OCI-M1 (cell line): ENCODE measurements at places on chromosomes 1 and 21.

DNA sequence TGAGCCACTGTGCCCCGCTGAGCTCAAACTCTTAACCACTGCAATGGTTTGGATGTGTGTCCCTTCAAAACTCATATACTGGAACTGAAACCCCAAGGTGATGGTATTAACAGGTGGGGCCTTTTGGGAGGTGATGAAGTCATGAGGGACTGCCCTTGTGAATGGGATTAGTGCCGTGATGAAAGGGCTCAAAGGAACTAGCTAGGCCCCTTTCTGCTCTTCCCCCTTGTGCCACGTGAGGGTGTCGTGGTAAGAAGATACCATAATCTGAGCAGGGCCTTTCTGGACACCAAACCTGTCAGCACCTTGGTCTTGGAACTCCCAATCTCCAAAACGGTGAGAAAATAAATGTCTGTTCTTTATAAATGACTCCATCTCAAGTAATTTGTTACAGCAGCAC, 45.5 kb upstream of the SPOCD1 start:
- DNase-seq, result no peak

- no peak for DNase-seq
Observed at GRCh38 chr21:19541602-19542001, 1138.0 kb upstream of the TMPRSS15 start.

DNA sequence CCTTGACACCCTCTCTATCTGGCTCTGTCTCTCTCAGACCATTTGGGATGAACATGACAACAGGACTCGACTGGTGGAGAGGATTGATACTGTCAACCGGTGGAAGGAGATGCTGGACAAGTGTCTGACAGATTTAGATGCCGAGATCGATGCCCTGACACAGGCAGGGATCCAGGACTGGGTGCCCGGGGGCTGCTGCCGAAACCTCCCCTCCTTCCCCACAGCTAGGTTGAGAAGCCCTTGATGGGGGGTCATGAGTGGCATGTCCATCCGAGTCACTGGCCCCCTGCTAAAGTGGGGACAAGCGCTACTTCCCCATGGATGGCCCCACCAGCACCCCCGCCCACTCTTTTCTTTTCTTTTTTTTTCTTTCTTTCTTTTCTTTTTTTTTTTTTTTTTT, 1.2 kb downstream of the TEKT2 start:
- no peak for DNase-seq

GRCh38 chr1:37708471-37708870, 16.2 kb downstream of the CDCA8 start:
- no peak for DNase-seq

DNA sequence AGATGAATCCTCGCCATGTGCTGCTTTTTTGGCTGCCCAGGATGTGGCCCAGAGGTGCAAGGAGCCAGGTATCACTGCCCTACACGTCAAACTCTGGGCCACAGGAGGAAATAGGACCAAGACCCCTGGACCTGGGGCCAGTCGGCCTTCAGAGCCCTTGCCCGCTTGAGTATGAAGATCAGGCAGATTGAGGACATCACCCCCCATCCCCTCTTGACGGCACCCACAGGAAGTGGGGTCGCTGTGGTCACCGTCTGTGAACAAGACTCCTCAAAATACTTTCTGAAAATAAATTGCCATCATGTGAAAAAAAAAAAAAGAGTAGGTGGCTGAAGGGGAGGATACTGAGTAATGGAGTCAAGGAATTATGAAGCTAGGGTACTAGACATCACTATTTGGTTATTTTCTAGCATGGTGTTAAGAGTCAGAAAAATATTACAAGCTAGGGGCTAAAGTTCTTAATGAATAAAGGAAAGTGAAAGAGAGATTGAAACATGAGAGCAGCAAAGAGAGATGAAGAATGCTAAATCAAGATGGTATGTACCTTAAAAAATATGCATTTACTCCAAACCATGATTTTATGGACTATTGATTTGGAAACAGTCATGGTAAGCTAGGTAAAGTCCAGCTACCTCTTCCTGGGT, 84.9 kb downstream of the CLEC20A start:
- DNase-seq, result no peak

- DNase-seq, result no peak
Observed at GRCh38 chr1:9853249-9853595, 29.5 kb upstream of the CLSTN1 start.

GRCh38 chr1:3465091-3465934, 10.8 kb downstream of the ARHGEF16 start:
- no peak for DNase-seq

GRCh38 chr1:16442265-16442664, 1.7 kb downstream of the NECAP2 start:
- DNase-seq, result no peak

DNA sequence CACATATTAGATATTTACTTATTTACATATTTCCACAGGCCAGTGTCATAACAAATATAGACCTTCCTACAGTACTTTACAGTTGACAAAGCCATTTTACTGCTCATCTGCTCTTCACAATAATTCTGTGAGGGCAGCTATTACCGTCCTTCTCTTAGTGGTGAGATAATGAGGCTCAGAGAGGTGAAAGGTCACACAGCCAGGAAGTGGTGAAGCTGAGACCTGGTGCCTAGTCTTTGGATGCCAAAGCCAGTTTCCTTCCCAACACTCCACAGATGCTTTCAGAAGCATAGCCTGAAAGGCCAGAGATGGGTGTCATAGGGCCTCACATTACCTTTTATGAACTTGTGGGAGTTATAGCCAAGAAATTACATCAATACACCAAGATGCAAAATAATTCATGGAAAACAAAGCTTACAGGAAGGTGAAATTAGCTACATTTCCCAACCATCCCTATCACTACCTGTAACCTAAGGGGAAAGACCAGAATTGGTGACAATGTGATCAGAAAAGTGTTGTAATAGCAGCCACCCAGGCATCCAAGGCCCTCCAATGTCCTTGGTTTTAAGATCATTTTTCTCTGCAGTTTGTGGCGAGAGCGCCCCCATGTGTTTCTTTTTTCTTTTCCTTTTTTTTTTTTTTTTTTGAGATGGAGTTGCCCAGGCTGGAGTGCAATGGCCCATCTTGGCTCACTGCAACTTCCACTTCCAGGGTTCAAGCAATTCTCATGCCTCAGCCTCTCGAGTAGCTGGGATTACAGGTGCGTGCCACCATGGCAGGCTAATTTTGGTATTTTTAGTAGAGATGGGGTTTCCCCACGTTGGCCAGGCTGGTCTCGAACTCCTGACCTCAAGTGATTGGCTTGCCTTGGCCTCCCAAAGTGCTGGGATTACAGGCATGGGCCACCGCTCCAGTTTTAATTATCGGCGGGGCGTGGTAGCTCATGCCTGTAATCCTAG, 26.5 kb upstream of the RPL11 start:
- DNase-seq, result peak; percentile 64

GRCh38 chr1:118973531-118974137, 14.5 kb downstream of the TBX15 start:
- DNase-seq, result no peak

GRCh38 chr21:32278103-32278502, 746 bp downstream of the MIS18A start:
- peak; percentile 35 for DNase-seq

- peak; percentile 70 for DNase-seq
Observed at GRCh38 chr1:171245458-171246064, 2.7 kb upstream of the FMO1 start.

DNA sequence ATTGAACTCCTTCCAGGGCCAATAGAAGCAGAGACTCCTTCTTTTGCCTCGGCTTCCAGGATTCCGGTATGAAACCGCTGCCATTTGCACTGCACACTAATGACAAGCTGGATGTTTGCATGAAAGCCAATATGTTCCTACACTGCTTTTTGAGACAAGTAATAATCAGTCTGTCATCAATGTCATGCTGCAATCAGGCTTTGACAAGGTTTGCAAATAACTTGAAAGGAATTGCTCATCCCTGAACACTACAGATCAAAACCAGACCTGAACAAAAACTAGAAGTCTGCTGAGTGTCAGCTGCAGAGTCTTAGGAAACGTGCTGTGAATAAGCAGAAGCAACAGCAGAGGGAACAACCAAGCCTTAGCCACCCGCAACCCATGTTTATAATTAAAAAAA, 720.7 kb upstream of the CXADR start:
- no peak for DNase-seq

DNA sequence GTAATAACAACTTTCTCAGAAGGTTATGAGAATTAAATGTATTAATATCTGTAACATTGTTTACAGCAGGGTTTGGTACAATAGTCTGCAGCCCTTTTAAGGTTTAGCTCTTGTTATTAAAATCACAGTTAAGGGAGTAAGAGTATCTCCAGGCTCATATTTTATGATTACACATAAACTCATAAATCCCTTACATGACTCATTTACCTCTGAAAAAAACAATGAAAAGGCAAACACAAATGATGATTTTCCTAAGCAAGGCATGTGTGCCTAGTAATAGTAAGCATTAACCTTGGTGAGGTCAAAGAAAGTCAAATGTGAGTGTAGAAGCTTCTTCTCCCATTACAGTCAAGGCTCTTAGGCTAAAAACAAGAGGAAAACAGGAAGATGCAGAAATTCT, 84.5 kb upstream of the ADGRL4 start:
- DNase-seq, result no peak
